Placental epithelial cell (primary cell): ENCODE measurements at places on chromosomes 1 and 21. TPM values are rescaled to one million over a fixed set of nuclear protein-coding genes. Genes with fewer than 3 reads are reported as not detected.

Gene LGR6
- 0.76 and 2.4 TPM in 2 replicates for total RNA-seq

Gene S100A9
- total RNA-seq = not detected in 2 replicates

Gene OR6N1
- total RNA-seq = not detected in 2 replicates

Gene BRDT
- not detected in 2 replicates for total RNA-seq

Gene CFHR2
- not detected in 2 replicates for total RNA-seq

Gene CLDN17
- not detected in 2 replicates for total RNA-seq

Gene FCN3
- not detected in 2 replicates for total RNA-seq

Gene S100A7A
- not detected in 2 replicates for total RNA-seq

Gene CD1C
- total RNA-seq = not detected in 2 replicates

Gene S100A7
- not detected in 2 replicates for total RNA-seq

Gene HAO2
- 0.11 and 0.39 TPM in 2 replicates for total RNA-seq

Gene ZBTB40
- total RNA-seq = 11.4 and 13.6 TPM in 2 replicates

Gene TPTE
- 0.22 TPM in 1 of 2 replicates, not detected in the other for total RNA-seq

Gene TDRD5
- total RNA-seq = 0.11 TPM in 1 of 2 replicates, not detected in the other

Gene CYP4A11
- total RNA-seq = not detected in 2 replicates

Gene PDZK1IP1
- total RNA-seq = not detected in 2 replicates

Gene PGLYRP4
- not detected in 2 replicates for total RNA-seq

Gene PDXK
- total RNA-seq = 95.4 and 258 TPM in 2 replicates

Gene KIF17
- 0.33 and 0.39 TPM in 2 replicates for total RNA-seq

Gene OR2T33
- total RNA-seq = under 0.01 and 0.54 TPM in 2 replicates
